Activated gamma-delta T cell treated with anti-CD3 and anti-CD28 coated beads, Interleukin-2, amount 50 U/mL, for 16 hours (primary cell): ENCODE measurements at places on chromosomes 13 and 19.
A peak's percentile ranks its signal among the peaks of the same experiment; 100 is the strongest.

- no peak for DNase-seq
Measured at GRCh38 chr13:41413872-41414271, 43.5 kb upstream of the RGCC start.

DNA sequence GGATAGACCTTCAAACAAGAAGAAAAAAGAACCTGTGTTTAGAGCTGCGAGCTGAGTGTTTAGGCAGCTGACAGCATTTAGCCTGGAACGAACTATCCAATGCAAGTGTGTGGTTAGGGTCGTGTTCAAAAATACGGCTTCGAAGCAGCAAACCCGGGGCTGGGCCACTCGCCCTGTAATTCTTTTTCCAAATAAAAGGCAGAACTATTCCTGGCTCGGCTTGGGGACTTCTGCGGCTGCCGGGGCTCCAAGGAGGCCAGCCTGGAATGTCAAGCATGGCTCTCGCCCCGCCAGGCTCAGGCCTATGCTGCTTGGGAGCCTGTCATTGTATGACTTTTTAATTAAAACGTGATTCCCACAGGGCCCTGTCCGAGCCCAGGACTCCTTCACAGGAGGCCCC lies 51.7 kb upstream of the KLF2 start:
- no peak for DNase-seq

GRCh38 chr13:51027644-51028043 lies 83.4 kb downstream of the C13orf42 start:
- no peak for DNase-seq

DNA sequence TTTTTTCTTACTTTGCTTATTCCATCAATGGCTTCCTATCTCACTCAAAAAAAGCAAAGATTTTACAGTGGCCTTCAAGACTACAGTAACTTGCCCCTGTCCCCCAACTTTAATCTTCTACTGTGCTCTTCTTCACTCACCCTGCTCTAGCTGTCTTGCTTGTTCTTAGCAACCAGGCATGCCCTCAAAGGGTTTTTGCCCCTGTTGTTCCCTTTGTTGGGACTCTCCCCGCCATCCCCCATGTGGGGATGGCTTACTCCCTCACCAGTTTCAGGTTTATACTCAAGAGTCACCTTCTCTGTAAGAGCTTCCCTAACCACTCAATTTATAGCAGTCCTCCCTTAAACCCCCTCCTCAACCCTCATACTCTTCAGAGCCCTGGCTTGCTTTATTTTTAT lies 5.4 kb downstream of the MTMR6 start:
- no peak for DNase-seq

DNA sequence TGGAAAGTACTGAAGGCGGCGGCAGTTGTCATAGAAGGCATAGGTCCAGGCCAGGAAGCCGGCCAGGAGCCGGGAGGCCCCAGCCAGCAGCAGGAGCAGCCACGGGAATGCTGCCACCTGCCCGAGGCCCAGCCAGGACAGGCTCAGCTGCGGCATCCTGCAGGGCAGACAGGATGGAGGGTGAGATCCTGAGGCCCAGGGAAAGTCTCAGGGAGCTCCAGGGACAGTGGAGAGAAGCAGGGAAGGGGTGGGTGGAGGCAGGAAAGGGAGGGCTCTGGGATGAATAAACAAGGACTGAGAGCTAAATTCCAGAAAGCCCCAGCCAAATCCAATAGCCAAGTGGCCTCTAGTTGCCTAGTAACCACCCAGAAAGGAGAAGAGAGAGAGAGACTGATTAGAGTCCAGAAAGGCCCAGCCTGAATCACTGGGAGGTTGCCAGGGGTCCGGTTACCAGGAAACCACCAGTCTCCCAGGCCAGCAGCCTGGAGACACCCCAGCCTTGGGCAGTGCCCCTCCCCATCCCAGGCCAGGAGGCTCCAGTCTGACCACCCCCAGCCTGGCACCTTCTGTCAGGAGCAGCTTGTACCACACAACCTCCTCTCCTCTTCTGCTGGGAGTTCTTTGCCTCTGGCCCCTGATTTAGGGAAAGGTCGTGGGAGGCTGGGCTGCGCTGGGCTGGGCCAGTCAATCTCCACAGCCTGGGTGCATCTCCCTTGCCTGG lies 7.5 kb upstream of the OR10H5 start:
- no peak for DNase-seq

DNA sequence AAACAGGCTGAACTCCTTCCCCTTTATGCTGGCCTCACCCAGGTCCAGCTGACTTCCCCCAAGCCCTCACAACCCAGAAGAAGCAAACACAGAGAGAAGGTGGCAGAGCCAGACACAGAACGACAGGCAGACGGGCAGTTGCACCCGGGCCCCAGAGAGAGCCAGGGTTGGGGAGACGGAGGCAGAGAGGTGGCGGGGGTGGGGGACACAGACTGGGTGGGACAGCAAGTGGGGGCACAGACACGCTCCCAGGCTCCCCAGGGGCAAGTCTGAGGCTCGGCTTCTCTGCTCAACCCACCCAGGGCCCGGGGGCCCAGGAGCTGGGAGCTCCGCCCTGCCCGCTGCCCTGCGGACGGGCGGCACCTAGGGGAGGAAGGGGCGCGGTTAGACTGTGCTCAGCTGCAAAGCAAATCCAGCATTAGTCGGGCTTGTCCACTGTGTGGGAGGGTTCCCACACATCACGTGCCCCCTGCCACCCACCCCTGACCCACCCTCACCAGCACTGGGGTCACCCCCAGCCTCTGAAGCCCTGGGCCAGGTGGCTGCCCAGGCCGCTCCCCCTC lies 31.3 kb upstream of the ASF1B start:
- no peak for DNase-seq

GRCh38 chr19:52945652-52946321 lies 16.9 kb downstream of the ZNF816 start:
- DNase-seq = no peak

GRCh38 chr19:40605216-40605971 lies 4.2 kb downstream of the LTBP4 start:
- DNase-seq = peak; percentile 69

- DNase-seq = no peak
Measured at GRCh38 chr19:29372921-29373797, 152.6 kb upstream of the VSTM2B start.

GRCh38 chr19:5103061-5103701 lies 134.3 kb downstream of the KDM4B start:
- DNase-seq = no peak

- DNase-seq = no peak
Measured at GRCh38 chr13:94209117-94209516, 270.4 kb downstream of the DCT start.

DNA sequence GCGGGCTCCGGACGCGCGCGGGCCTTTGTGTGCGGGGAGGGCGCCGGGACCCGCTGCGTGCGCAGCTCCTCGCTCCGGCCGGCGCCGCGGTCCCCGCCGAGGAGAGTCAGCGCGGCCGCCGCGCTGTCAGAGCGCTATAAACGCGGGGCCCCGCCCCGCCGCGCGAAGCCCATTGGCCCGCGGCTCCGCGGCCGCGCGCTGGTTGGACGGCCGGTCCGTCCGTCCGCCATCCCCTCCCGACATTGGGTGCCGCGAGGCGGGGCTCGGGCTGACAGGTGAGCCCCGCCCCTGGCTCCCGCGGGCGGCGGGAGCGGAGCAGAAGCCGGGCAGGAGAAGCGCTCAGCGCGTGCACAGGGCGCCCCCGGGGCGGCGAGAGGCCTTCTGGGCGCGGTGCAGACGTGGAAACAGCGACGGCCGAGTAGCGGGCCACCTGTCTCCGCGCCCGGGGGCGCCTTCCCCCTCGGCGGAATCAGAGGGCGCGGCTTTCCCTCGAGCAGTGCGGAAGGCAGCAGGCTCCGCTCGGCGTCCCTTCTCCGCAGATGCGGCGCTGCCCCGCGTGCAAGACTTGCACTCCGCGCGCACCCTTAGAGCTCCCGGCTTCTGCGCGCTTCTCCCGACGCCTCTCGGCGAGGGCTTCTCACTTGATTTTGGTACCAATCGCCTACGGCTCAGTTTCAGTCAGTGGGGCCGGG lies at the start of gene EFNB2:
TSS of gene EFNB2 (minus strand) at position 111 of the 692 bp plus-strand sequence. CDS start 698 bp downstream, outside the sequence.
- peak; percentile 76 for DNase-seq

DNA sequence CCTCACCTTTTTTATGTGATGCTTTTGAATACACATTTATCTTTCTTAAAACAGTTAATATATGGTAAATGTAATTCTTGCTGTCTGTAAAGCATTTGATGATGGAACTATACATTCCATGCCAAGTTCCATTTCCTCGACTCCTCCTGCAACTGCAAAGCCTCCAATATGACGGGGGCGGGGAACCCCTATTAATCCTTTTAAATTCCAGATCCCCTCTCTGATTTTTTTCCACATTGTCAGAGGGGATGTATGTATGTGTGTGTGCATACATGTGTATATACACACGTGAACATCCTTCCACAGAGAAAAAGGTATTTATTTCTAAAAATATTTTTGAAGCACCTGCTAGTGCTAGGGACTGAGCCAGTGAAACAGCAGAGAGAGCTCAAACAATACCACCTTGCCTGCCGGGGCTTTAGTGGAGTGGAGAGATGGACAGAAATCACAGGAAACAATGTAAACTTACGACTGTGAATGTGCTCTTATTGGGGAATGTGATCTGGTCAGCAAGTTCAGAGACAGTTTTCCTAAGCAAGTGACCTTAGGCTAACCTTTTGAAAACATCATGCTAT lies 25.3 kb upstream of the MAB21L1 start:
- DNase-seq = no peak

GRCh38 chr13:51895906-51896888 lies 34.4 kb downstream of the CCDC70 start:
- DNase-seq = peak; percentile 2

GRCh38 chr19:13850910-13851733 lies 25.8 kb upstream of the NANOS3 start:
- peak; percentile 61 for DNase-seq

DNA sequence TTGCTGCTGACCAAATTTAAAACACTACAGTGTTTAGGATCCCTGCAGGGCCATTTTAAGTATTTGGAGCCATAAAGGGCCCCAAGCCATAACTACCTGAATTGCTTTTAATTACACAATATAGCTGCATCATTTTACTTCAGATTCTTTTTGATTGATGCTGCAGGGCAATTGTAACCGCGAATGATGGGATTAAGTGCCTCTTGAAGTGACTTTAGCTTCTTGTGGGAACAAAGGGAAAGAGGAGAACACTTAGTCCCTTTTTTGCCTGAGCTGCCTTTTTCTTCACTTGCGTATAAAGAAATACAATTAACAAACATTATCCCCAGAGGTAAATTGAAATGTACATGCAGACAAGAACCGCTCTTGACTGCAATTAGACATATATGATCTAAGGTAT lies 228.5 kb downstream of the ZIC5 start:
- no peak for DNase-seq

DNA sequence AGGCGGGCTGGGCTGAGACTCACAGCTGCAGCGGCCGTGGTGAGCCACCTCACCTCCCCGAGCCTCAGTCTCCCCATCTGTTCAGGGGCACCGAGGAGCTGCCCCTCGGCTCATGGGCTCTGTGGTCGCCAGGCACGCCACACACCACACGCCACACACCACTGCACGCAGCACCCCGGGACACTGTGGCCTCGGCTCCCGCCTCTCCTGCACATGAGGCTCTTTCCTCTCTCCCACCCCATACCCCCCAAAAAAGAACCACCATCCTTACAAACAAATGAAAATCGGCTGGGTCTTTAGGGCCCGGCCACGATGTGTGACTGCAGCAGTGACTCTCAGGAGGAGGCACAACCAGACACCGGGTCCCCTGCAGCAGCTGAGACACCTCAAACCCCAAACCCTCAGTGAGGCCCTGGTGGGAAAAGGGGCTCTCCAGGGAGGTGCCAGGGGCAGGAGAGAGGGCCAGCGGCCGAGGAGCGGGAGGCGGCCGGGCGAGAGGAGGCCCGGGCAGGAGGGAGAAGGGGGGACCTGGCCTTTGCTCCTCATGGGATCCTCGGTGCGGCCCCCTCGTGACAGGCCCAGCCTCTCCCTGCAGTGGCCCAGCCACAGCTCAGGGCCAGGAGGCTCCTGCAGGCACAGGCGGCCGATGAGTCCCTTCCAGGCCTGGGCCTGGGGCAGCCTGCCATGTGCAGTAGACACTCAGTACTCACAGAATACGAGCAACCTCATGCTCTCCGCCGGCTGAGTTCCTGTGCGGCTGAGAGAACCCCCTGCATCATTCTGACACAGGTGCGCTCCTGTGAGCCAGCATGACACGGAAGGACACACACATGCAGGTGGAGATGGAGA lies 66.3 kb downstream of the RASA3 start:
- DNase-seq = no peak

DNA sequence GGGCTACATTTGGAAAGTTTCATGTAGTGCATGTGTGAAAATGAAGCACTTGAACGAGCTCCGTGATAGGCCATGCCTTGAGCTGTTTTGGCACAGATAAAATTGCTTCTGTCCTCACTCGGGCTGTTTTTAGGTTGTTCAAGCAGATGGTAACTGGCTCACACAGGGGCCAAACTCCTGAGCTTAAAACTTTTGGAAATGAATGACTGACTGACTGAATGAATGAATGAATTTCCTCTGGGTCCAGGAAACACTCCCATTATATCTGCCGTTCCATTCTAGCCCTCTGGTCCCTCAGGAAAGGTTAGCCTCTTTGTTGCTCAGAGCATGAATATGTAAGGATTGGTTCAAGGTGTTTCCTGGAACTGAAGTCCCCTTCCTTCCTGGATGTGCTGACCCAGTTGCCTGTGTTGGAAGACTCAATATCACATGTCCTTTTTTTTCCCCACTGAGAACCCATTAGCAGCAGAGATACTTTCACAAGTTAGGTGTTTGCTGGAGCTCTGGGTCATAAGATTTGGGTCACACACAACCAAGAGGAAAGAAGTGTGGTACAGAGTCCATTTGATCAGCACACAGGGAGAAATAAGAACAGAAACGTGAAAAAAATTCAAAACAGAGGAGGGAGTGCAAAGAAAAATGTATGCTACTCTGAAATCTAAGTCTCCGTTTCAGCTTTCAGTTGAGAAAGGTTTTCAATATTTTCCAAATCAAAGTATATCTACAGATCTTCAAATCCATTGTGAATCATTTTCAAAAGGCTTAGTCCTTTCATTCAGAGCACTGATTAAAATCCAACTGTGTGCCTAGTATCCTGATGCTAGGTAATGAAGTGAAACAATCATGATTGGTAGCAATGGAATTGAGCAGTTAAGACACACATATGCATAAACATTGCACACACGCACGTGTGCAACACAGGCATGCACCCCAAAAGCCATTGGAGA lies 18.9 kb downstream of the MBNL2 start:
- DNase-seq = no peak

DNA sequence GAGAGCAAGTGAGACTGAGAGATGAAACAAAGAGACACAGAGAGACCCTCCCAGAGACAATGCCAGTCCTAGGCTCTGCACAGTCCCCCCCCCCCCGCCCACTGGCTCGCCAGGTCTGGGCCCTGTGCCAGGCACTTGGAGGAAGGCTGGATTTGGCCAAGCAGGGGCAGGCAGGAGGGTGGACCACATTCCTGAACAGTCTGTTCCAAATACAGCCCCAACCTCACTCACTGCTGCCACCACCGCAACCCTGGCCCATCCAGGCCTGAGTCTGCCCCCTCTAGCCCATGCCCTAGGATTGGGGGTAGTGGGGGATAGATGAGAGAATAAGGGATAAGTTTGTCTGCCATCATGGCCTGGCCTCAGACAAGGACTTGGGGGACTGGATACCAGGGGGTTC lies 19.0 kb downstream of the CYP2F1 start:
- DNase-seq = no peak

GRCh38 chr19:7500811-7501450 lies 12.1 kb upstream of the PEX11G start:
- no peak for DNase-seq

- DNase-seq = no peak
Measured at GRCh38 chr19:56643460-56643955, 549 bp downstream of the SMIM17 start.

GRCh38 chr13:77492982-77493381 lies 42.5 kb upstream of the SCEL start:
- no peak for DNase-seq
